Cerebellum (tissue), 4 donors: ENCODE measurements at places on chromosomes 1 and 21. TPM values are rescaled to one million over a fixed set of nuclear protein-coding genes. Genes with fewer than 3 reads are reported as not detected.

PKLR gene
- total RNA-seq = not detected

KRTAP6-1 gene
- not detected for total RNA-seq

OR2T2 gene
- not detected for total RNA-seq

PRR9 gene
- total RNA-seq = not detected

S100A9 gene
- total RNA-seq = 9.0 TPM

PSRC1 gene
- 7.2 TPM for total RNA-seq
